ENCODE measurements at places on chromosomes 11 and 22.
A peak's percentile ranks its signal among the peaks of the same experiment; 100 is the strongest.

DNA sequence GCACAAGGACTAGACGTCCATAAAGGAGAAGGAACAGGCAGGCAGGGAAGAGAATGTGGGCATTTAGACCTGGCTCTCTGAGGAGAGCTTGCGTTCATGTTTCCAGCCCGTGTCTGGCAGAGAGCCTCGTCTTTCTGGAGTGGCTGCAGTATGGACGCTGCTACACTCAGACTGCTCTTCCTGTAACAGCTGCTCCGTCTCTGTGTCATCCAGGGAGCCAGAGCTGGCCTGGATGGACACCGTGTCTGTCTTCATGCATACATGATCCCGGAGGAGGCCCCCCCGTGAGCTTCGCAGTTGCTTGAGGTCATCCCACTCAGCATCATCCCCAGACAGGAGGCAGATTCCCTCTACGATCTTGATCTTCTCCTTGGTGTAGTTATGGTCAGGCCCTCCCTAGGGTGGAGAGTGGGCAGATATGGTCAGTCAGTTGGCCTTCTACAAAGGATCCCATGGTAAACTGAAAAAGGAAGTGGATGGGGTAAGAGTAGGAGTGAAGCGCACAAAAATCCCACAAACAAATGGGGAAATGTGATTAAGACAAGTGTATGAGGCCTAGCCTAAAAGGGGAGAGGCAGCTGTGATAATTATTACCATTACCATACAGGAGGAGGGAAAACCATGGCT is 13.0 kb upstream of the CKAP5 start:
- DNase-seq = no peak

GRCh38 chr22:43185860-43186261 is 1.1 kb downstream of the TTLL12 start:
- DNase-seq = peak; percentile 55

DNA sequence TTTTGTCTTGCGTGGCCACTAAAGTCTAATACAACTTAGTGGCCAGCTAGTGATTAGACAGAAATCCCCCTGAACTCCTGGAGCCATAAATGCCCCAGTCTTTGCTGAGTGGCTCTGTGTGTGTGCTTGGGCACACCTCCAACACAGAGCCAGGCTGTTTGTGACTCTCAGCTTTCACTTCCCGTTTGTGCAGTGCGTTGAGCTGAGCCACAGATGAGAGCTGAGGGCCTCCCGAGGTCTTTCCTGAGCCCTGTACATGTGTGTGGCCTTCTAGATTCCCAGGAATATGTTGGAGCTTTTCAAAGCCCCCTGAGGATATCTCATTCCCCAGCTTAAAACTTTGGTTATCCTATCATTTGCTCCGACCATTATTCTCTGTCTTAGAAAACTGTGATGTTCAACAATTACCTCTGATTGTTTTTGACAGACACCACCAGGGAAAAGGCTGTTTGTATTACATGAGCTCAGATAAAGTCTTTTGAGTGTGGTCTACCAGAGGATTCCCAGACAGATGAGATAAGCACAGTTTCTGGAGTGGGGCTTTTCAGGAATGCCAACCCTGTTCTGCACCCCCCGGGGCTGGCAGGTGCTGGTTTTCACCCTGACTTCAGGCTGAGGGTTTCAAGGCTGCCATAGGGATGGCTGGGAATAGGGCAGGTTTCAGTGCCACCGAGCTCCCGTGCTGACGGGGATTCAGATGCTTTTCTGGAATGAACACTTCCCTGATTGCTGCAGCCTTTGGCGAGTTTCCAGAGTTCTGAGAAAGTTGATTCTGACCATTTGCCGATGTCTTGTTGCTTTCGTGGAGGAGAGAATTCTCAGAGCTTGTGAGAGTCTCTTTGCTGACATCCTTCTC is 23.8 kb downstream of the IGHMBP2 start:
- DNase-seq = peak; percentile 89

- DNase-seq = no peak
Observed at GRCh38 chr11:111452817-111453552, 59.2 kb downstream of the BTG4 start.

- DNase-seq = peak; percentile 33
Observed at GRCh38 chr11:95254131-95254704, 23.2 kb upstream of the SESN3 start.

DNA sequence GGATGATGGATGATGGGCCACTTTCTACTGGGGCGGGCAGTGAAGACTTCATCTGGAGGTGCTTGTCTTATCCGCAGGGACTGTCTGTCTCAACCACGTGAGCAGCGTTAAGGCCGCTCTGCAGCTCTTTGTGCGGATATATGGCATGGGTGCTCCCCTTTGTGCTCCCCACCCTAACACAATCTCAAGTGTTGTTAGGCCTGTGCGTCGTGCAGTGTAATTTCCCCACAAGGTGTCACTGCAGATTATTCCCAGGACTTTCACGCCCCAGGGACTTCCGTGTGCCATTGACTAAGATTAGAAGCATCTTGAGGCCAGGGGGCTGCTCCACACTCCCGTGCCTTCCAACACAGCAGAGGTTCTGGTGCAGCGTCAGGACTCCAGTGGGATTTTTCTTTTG is 65.3 kb downstream of the TBC1D22A start:
- DNase-seq = no peak

DNA sequence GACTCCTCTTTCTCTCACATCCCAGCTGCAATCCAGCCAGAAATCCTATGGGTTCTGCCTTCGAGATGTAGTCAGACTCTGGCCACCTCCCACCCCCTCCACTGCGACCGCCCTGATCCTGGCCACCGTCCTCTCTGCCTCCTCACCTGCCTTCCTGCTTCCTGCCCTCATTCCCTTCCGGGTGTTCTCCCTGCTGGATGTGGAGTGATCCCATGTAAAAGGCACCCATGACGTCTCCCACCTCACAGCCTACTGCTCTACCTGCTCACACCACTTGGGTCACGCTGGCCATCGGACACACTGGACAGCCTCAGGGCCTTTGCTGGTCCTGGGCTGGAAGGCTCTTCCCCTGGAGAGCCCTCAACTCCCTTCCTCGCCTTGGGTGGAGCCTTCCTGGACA is 33.7 kb upstream of the CD5 start:
- no peak for DNase-seq

DNA sequence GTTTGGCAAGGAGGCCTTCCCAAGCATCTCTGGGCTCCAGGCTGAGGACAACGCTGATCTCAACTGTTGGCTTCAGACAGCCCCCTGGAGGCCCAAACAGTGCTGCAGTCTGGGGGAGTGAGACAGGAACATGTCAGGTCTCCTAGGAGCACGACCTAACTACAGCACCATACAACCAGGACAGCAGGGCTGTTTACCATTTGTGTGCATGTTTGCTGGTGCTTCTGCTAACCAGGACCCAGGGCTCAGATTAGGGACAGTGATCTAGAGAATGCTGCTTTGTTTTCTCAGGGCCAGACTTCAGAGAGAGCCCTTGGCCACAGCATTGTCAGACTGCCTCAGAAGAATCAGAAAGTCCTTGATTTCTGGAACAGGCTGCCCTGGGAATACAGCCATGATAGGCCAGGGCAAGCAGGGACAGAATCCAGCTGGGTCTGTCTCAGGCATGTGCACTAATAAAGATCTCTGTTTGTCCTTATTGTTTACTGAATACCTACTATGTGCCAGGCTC is 126.5 kb downstream of the VPREB1 start:
- DNase-seq = peak; percentile 19

GRCh38 chr11:14079011-14079410 is 116.5 kb downstream of the SPON1 start:
- no peak for DNase-seq

- peak; percentile 70 for DNase-seq
Observed at GRCh38 chr11:56783448-56784041, 35.0 kb upstream of the OR9G4 start.

DNA sequence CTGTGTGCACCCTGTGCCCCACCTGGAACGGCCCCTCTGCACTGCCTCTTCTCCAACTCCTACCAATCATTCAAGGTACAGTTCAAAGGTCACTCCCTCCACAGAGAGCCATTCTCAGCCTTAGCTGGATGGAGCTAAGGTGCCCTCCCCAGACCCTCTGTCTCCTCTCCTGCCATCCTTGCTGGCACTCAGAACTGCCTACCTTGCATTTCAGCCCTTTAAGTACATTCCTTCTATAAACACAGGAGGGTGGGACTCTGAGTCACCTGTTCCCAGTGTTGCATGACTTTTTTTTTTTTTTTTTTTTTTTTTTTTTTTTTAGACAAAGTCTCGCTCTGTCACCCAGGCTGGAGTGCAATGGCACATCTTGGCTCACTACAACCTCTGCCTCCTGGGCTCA is 8.6 kb downstream of the TTLL1 start:
- no peak for DNase-seq

DNA sequence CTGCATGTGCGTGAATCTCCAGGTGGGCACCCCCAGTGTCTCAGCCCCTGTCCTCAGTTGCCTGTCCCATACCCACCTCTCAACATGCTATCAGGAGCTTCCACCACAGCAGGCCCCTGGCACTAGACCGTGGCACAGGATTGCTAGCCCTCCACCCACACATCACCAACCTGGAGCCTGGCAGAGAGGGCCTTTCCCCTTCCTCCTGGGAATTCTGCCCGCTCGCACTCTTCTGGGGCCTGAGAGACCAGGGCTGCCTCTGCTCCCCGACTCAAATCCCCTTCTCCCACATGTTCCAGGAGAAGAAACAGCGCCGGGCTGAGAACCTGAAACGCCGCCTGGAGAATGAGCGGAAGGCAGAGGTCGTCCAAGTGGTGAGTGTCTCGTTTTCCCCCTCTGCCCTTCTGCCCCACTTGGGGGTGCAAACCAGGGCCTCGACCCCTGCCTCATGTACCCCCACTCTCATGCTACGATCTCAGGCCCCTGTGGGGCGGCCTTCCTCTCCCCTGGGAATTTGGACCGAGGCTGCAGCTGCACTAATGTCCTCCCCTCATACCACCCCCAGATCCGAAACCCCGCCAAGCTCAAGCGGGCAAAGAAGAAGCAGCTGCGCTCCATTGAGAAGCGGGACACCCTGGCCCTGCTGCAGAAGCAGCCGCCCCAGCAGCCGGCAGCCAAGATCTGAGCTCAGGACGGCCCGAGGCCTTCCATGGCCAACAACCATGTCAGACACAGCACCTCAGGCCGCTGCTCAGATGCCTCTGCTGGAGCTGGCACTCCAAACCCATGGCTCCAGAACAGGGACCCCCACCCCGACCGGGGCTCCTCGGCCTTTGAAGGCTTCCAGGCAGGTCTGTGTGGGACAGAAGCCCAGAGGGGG is 5.9 kb downstream of the PTGDR2 start:
- DNase-seq = no peak

- no peak for DNase-seq
Observed at GRCh38 chr11:100860318-100861155, 173.4 kb downstream of the ARHGAP42 start.

- DNase-seq = no peak
Observed at GRCh38 chr22:42970029-42970428, 44.9 kb downstream of the PACSIN2 start.

DNA sequence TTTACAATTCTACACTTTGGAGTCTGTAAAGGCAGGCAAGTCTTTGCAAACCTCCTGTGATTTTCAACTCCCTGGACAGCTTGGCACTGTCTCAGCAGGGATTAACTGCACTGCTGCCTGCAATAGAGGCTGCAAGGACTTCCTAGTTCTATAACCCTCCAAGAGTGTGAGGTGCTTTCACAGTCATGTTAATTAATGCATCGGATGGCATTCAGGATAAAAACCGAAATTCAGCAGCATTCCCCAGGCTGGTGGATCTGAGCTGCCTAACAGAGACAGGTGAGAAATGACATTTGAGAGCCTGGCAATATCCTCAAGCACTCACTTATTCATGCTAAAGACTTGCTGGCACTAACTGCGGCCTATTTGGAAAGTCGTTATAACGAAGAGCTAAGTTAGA is 85.0 kb downstream of the LARGE1 start:
- no peak for DNase-seq

DNA sequence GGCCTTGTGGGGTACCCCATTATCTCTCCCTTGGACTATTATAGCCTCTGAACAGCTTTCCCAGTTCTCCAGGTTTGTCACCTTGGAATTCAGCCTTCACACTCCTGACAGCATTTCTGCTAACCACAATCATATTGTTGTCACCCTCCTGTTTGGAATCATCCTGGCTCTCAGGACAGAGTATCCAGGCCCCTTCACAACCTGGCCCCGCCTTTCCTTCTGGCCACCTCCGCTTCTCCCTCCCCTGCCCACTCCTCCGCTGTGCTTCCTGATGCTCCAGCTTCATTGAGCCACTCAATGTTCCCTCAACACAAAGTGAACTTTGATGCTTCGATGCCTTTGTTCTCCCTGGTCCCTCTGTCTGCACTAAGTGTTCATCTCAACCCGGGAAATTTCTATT is 3.1 kb downstream of the GPR83 start:
- DNase-seq = no peak

GRCh38 chr11:108877178-108877577 is 212.3 kb downstream of the DDX10 start:
- DNase-seq = no peak

- no peak for DNase-seq
Observed at GRCh38 chr11:59778122-59778521, 22.9 kb downstream of the STX3 start.

GRCh38 chr11:132264616-132265015 is 894.2 kb downstream of the NTM start:
- no peak for DNase-seq

- no peak for DNase-seq
Observed at GRCh38 chr11:77213589-77214428, 85.8 kb downstream of the MYO7A start.

DNA sequence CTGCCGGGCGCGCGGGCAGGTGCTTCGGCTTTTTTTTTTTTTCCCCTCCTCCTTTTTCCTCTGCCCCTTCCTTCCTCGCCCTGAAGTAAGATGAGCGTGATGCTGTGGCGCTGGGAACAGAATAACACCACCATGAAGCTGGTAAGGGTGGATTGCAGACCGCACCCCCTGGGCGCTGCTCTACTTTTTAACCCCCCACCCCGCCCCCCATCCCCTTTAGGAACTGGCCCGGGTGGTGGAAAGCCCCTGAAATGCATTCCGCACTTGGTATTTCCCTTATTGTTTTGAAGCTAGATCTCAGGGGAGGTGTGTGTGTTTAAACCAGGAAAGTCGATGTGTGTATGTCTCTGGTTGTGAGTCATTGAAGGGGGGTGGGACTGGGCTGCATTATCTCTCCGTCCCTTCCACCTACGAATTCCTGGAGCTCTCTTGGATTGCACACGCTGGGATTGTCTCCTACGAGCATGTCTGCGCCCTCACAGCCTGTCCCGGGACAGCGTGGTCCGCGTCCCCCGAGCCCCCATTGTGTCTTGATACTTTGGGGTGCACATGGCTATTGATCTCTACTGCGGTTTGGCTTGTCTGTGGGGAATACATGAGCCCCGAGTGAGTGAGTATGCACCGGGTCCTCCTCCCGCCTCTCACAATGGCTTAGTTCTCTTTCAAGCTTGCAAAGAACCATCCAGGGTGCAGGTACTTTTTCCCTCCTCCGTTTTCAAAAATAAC is 64.9 kb downstream of the NAV2 start:
- no peak for DNase-seq

GRCh38 chr11:80362563-80363340 is 921.9 kb upstream of the TENM4 start:
- DNase-seq = no peak

- DNase-seq = peak; percentile 77
Observed at GRCh38 chr11:111422494-111423249, 43.6 kb upstream of the POU2AF1 start.

GRCh38 chr22:17811119-17811518 is 36.9 kb upstream of the BID start:
- DNase-seq = no peak

Measured in RPMI8226 (cell line).